ENCODE measurements at places on chromosomes 3 and 15.

- DNase-seq, result peak; percentile 43
Observed at GRCh38 chr3:152269831-152270734, 1.4 kb downstream of the MBNL1 start.

DNA sequence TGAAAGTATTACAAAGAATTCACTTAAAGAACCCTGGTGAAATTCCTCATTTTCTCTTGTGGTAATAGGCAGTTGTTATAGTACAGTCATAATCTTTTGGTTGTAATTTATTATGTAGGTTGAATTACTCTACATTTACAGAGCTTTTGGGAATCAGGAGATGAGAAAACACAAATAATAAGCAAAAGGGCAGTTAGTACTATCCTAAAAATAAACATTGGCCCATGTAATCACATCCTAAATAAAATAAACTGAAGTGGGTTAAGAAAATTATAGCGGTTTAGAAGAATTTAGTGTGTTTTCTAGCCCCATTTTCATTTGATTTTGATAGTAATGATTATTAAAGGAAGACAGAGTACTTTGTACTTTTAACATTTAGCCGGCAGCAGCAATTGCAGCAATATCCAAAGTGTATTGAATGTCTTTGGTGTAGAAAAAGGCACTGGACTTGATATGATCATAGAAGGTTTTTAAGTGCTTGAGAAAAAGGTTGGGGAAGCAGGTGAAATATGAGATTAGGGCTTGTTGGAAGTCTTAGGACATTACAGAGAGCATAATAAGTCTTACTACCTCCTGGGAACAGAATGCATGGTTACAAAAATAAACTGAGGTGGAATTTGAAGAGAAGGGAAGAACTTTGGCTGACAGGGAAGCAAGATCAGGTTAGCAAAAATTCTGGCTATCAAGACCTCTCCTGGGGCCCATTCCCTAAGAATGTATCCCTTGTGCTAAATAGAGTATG is 79.9 kb downstream of the MBNL1 start:
- no peak for DNase-seq

DNA sequence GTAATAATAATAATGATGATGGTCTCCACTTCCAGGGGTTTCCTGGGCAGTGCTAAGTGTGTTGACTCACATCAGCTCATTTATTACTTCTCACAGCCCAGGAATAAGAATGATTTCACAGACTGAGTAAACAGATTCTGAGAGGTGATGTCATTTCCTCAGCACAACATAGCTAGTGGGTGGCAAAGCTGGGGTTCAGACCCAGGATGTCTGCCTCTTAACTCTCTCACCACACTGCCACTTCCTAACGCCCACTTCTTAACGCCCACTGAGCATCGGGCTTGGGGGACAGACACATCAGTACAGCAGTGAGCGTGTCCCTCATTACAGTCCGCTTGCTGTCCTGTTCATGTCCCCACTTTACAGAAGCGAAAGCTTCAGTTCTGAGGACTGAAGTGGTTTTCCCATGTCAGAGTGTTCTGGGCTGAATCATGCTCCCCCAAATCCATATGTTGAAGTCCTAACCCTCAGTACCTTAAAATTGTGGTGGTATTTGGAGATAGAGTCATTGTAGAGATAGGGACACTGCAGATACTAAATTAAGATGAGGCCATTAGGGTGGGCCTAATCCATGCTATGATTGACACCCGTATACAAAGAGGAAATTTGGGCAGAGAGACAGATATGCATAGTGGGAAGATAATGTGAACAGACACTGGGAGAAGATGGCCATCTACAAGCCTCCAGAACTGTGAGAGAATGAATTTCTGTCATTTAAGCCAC is 68.0 kb downstream of the ATP2B2 start:
- peak; percentile 86 for DNase-seq

GRCh38 chr15:20280933-20281463 is 260.6 kb downstream of the GOLGA6L6 start:
- no peak for DNase-seq

GRCh38 chr3:40207796-40208195 is 101.7 kb upstream of the EIF1B start:
- peak; percentile 77 for DNase-seq

DNA sequence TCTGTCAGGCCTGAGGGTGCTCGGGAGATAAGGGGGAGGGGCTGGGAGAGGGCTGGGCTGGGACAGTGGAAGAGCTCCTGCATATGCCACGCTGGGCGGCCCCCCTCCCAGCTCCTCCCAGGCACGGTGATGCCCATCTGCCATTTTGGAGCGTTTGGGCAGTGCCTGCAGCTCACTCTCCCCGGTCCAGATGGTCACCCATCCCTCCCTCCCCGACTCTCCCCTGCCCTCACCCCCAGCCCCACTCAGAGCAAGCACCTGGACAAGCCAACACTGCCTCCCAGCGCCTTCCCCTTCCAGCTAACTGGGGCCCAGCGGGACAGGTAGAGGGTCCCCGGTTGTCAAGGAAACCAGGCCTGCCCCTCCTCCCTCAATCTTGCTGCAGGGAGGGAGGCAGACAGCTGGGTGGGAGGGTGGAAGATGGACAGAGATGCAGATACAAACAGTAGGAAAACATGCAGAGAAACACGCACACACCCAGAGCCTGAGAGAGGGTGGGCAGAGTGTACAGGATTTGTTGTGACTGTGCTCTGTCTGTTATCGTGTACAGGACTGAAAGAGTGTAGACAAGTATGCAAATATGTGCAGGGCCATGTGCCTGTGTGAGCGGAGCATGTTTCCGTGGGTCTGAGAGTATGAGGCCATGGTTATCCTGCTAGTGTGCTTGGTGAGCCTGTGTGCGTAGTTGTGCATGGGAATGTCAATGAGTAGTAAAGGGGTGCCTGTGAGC is 17.5 kb upstream of the CORO2B start:
- DNase-seq, result no peak

DNA sequence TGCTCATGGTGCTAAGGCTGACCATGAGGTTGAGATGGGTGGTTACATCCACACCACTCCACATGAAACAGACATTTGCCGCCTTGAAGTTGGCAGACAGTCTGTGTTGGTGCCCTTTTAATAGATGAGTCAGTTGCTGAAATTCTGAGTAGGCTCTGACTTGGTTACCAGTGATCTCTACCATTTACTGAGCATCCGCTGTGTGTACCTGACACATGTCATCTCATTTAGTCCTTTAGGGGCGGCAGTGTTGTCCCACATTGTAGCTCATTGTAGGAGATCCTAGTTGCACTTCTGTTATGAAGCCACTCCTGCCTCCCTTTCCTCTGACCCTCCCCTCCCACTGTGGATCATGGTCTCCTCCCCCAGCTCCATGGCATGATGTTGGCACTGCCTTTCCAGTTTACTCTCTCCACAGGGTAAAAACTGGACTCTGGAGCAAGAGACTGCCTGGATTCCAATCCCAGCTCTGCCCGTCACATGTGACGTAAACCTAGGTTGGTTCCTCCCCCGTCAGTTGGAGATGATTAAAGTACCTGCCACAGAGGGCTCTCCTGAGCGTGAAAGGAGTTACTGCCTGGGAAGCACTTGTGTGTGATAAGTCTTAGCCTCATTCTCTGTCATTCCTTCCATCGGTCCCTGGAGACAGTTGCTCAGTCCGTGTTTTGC is 21.6 kb downstream of the SLCO3A1 start:
- DNase-seq, result no peak

DNA sequence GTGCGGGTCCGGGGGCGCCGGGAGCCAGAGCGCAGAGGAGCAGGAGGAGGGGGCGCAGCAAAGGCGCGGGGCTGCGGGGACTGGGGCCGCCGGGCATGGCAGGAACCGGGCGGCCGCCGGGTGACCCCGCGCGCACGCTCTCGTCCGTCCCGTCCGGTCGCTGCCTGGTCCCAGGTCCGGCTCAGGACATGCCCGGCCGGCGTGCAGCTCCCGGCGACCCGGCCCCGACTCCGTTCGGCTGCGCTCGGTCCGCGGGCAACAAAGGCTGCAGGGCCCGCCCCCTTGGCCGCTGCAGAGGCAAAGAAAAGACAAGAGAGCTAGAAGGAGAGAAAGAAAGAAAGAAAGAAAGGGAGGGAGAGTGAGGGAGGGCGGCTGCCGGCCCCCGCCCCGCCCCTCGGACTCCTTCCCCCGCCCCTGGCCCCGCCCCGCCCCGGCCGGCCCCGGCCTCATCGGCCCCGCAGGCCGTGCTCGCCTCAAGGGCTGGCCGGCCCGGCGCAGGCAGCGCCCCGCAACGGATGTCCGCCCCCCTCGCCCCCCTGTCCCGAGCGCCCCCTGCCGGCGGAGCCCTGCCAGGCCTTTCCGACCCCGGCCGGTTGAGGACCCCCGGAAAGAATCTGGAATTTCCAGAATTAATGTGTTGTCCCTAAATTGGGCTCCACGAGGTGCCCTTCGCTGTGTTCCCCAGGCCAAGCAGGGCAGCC is at the start of gene ADAMTS7:
Gene ADAMTS7, minus strand, starts transcription at position 341 of the 701 bp plus-strand sequence. Its CDS starts 244 bp downstream, at position 97.
- DNase-seq, result peak; percentile 36
